T-helper 2 cell (primary cell): ENCODE measurements at places on chromosomes 16 and 17.
A peak's percentile ranks its signal among the peaks of the same experiment; 100 is the strongest.

DNA sequence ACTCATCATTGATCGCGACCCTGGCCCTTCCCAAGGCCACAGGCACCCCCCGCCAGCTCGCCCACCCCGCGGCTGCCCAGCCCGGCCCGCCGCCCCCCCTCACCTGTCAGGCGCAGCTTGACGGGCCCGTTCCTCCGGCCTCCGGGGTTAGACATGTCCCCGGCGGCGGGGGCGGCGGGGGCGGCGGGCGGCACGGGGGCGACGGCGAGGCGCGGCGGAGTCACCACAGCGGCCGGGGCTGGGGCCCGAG lies 456 bp downstream of the SMURF2 start:
- DNase-seq = no peak

- no peak for DNase-seq
These were observed 30.3 kb upstream of the RCVRN start for GRCh38 chr17:9935408-9935807.

DNA sequence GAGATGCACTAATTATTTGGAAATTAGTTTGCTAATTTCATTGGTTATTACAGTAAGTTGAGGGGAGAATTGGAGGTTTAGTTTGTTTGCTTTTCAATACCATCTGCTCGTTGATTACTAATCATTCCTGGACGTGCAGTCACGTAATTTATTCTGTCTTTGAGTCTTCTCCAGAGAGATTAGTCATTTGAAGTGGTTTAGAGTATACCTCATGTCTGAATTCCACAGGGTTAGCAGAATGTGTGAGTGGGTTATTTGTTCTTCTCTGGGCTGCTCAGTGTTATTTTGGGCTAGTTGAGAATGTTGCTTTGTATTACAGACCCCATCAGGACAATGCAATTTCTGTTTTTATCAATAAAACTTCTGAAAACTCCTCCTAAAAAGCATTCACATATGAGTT lies 265.0 kb downstream of the RBFOX1 start:
- no peak for DNase-seq

DNA sequence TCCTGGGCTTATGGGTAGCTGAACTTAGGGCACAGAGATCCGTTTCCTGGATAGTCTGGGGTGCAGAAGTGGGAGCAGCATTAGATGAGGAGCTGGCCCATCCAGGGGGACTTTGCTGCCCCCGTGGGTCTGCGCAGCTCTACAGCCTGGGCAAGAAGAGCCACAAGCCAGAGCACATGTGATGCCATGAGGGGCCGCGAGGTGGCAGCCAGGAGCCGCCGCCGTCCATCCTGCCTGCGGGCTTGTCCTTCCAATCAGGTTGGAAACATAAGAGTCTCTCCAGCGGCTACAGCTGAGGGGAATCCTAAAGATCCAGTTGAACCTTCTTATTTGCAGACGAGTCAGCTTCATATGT lies 21.9 kb downstream of the C1QTNF1 start:
- DNase-seq = peak; percentile 51

- no peak for DNase-seq
These were observed at the start of gene HAS3 for GRCh38 chr16:69105501-69106361. Gene HAS3 (plus strand): TSS chr16:69105653. CDS start chr16:69109396, 3,743 bp downstream.

DNA sequence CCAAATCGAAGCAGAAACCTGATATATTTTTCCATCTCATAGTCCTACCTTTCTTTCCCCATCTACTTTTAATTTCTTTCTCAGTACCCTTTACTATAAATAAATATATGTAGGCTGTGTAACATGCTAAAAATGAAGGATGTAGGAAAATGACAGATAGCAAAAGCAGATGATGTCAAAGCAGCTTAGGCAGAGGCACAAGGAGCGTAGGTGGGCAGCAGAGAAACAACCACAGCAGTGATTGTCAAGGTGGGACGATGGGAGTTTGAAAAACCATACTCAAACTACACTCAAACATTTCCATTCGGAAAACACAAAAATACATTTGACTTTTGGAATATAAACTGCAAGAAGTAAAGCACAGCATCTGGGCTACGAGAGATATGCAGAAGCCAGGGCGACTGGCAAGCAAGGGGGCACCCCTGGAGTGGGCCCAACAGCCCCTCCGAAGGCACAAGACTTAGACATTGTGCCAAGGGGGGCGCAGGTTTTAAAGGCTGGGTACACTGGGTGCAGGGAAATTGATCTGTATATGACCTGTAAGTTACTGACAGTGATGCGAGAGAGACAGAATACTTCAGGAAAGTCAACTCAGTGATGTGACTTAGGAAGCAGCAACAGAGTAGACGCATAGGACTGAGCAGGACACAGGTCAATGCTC lies 31.1 kb downstream of the SNN start:
- no peak for DNase-seq

DNA sequence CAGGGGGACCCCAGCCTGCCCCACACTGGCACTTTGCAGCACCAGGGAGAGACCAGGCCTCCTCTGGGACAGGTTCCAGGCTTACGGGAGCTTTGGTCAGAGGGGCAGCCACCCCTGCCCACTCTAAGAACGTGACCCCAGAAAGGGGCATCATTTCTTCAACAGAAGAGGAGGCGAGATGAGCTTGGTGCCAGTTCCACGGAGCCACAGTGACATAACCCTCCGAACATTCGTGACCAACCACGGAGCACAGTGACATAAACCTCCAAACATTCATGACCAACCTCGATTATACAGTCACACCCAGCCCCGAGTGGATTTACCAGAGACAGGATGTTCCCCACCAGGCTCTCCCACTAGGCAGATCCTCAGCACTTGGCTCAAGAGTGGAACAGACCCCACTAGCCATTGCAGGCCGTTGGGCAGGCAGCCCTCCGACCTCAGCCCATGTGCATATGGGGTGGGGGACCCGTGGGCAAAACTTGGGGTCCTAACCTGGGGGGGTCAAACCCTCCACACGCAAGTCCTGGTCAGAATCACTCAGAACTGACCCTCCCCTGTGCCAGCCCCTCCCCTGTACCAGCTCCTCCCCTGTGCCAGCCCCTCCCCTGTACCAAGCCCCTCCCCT lies 112.9 kb downstream of the METRNL start:
- no peak for DNase-seq

DNA sequence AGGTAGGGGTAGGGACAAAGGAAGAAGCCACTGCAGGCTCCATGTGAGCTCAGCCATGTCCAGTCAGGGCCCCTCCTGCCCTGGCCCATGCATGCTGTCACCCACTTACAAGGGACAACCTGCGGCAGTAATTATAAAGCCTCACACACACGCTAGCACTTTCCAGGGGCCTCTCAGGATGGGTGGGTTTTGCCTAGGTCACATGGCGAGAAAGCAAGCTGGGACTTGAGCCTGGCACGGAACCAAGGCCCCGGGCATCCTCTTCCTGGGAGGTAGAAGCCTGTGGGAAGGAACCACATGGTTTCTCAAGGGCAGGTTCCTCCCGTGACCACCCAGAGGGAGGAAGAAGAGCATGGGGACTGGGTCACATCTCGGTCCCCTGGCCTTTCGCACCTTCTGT lies 7.0 kb downstream of the ZNF319 start:
- no peak for DNase-seq

GRCh38 chr16:73056921-73057290 lies 9.0 kb upstream of the ZFHX3 start:
- no peak for DNase-seq

DNA sequence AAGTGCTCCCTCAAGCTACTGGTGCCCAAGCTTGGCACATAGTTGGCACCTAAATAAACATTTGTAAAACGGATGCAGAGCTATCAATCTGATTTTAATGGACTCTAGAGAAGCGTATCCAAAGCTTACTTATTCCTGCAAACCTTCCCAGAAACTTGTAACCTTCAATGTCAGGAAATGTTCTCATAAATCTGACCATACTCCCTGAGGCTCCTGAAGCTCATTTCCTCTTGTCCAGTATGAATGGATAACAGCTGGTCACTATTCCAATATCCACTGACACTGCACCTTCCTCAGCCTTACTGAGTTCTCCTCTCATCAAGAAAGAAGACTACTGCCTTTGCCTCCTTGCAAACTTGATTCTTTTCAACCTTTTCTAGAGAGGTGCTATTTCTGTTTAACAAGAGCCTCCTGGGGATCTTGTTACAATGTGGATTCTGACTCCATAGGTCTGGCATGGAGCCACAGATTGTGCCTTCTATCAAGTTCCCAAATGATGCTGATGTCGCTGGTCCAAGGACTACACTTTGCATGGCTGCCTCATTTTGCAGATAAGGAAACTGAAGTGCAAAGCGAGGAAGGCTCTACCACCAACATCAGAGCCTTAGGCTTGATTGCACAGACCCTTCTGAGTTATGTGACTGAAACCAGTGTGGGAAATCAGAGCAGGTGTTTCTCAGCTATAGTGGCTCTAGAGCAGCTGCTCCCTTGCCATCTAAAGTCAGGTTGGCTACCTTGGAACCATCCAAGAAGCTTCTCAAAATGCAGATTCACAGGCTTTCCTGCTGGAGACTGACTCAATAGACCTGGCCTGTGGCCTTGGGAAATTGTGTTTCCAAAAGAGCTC lies 377.8 kb downstream of the SOX9 start:
- no peak for DNase-seq

DNA sequence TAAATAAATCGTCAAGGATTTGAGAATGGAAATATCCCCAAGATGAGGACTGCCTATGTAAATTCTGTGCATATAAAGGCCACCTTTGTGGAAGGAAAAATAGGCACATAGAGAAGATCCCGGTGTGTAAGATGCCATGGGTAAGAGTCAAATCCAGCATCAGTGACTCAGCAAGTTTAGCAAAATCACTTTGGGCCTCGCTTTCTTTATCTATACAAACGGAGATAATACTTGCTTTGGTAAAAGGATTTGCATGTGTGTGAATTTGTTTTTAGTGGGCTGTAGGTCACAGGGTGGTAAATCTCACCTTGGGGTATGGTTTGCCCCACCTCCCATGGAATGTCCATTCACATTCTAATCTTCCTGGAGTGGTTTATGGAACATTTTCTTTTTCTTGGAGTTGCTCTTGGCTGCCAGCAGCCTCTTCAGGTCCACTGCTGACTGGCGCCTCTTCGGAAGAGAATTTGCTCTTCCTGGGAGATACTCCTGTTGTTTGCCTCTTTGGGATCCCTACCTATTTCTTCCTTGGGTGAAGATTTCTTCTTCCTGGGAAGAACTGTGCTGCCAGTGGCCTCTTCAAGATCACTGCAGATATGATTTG lies 587.6 kb downstream of the CDH11 start:
- no peak for DNase-seq

DNA sequence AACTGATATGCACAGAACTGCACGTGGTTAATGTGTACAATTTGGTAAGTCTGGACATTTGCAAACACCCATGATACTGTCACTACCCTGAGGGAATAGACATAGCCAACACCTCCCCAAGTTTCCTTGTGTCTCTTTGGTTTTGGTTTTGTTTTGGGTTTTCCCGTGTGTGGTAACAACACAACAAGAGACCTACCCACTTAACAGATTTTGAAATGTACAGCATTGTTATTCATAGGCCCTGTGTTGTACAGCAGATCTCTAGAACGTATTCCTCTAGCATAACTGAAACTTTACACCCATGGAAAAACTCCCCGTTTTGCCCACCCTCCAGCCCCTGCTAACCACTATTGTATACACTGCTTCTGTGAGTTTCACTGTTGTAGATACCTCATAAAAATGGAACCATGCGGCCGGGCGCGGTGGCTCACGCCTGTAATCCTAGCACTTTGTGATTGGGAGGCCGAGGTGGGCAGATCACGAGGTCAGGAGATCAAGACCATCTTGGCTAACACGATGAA lies 76.3 kb upstream of the TBC1D3K start:
- DNase-seq = no peak

- DNase-seq = no peak
These were observed 203.6 kb downstream of the ZFHX3 start for GRCh38 chr16:72844225-72844920.

DNA sequence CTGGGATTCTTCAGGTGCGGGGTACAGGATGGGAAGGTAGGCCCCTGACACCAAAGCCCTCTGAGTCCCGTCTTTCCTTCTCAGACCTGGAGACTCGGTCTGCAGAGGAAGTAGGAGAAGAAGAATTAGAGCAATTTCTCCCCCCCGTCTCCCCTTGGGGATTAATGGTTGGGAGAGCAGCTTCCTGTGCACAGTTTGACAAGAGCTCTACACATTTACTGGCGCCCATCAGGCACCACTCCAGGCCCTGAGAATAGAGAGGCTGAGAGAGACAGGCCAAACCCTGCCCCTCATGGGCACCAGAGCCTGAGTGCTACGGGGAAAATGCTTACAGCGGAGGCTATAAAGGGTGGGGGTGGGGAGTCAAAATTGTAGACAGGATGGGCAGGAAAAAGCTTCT lies 3.5 kb upstream of the C16orf74 start:
- DNase-seq = no peak

DNA sequence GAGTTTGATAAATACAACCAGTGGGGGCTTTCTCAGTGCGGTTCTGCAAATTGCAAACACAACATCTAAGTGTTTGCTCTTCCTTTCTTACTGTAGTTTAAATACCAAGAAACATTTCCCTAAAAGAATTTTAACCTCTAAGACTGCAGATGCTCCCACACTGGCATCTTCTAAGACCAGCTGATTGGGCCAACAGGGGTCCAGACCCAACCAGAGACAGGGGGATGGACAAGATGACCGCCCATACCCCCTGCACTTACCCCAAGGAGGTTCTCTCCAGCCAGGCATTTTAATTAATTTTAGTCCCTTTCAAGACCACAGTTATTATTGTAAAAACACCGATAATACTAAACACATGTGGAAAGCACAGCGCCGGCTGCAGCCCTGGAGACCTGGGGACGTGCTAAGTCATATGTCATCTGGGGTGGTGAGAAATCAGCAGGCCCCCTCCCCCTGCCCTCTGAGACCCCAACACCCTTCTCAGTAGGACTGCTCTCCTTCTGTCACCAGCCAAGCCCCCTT lies 242.3 kb downstream of the SOX9 start:
- no peak for DNase-seq

DNA sequence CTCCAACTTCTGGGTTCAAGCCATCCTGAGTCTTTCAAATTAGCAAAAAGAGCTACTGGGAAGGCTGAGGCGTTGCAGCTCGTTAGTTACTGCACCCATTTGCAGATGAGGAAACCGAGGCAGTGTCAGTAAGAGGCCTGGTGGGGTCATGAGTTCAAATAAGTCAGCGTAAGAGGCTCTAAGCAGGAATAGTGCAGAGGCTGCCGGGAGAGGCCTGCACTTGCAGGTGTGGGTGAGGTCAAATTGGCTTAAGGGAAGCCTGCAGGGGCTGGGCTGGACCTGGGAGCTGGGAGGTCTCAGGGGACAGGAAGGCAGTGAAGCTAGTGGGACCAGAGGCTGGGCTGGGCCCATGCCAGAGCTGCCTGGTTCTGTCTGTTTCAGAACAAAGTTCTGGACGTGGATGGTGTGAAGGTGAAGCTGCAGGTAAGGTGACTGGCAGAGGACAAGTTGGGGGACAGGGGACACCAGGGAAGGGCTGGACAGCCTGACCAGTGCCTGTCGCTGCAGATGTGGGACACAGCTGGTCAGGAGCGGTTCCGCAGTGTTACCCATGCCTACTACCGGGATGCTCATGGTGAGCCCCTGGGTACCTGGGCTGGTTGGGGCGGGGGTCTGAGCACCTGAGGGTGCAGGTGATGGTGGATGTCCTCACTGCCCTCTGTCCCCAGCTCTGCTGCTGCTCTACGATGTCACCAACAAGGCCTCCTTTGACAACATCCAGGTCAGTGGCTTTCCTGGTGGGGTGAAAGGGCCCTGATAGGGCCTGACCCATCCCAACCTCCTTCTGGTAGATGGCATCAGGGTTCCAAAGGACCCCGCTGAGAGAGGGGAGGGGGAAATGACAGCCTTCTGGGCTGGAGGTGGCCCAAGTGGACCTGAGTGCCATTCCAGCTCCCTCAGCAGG lies 3.0 kb downstream of the RAB26 start:
- no peak for DNase-seq
